ENCODE measurements at places on chromosomes 13 and 19.

DNA sequence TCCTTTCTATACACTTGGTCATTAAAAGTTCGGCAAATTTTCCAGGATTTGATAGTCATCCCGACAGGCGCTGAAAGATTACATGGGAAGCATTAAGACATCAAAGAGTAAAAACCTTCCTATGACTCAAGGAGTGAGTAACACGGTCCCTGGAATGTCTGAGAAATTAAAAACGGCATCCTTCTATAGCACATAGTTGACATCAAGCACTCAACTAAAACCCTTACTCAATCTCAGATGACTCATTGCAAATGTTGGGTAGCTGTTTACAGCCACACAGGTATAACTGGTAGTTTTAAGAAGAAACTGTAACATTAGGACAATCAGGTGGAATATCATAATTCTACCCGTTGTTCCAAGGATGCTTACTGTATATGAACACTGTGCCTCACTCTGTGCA lies 6.4 kb upstream of the LGALS13 start:
- no peak for DNase-seq

DNA sequence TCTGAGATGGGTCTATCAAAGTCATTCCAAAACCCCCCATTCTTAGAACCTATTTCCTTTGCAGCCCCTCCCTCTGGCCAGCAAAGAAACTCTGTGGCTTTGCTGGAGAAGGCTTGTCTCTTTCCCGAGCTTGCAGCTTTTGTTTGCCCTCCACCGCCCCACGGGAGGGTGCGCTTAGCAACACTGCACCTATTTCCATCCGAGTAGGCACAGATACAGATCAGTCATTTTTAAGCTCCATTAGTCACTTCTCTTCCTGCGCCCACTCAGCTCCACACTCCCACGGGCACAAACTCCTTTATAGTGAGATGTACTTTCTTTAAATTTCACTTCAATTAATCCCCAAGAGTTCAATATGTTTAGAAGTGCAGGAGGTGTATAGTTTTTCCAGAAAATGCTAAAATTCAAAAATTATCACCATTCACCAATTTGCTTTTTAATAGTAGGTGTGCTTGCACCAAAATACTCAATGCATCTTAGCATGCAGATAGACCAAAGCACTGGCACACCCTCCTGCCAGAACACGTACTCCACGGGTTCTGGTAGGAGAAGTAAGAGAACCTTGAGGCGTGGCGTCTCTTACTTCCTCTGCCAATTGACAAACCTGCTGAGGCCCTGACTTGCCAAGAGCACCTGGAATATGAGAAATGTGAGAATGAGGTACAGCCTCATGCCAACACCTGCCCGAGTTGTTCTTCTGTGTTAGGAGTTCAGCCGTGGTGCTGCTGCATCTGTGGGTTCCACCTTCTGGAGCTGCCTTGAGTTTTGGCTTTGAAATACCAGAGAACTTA lies 183.7 kb downstream of the TEX29 start:
- DNase-seq, result no peak

- no peak for DNase-seq
Observed at GRCh38 chr13:33179463-33179862, 106.1 kb downstream of the STARD13 start.

- no peak for DNase-seq
Observed at GRCh38 chr13:20713014-20713376, 9.5 kb downstream of the IL17D start.

- no peak for DNase-seq
Observed at GRCh38 chr19:11539495-11540365, 1.1 kb downstream of the CNN1 start.

- no peak for DNase-seq
Observed at GRCh38 chr13:79709471-79709870, 228.5 kb downstream of the NDFIP2 start.

DNA sequence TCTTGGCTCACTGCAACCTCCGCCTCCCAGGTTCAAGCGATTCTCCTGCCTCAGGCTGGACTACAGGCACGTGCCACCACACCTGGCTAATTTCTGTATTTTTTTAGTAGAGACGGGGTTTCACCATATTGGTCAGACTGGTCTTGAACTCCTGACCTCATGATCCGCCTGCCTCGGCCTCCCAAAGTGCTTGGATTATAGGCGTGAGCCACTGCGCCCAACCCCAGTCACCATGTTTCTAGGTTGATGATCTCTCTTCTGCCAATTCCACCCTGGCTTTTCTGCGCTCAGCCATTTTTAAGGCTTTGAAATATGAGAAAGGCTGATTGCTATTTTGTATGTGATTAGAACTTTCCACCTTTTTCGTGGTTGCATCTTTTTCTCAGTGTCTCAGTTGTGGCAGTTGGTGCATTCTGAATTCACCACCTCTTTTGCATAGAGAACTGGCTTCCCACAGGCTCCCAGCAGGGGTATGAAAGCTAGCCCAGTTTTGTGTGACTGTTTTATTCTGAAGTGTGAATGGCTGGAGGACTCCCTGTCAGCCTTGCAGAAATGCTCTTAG lies 15.5 kb downstream of the CEACAM1 start:
- DNase-seq, result no peak

GRCh38 chr19:39413272-39413910 lies 922 bp downstream of the PLEKHG2 start:
- no peak for DNase-seq

- no peak for DNase-seq
Observed at GRCh38 chr19:51686171-51686570, 7.0 kb upstream of the SPACA6 start.

DNA sequence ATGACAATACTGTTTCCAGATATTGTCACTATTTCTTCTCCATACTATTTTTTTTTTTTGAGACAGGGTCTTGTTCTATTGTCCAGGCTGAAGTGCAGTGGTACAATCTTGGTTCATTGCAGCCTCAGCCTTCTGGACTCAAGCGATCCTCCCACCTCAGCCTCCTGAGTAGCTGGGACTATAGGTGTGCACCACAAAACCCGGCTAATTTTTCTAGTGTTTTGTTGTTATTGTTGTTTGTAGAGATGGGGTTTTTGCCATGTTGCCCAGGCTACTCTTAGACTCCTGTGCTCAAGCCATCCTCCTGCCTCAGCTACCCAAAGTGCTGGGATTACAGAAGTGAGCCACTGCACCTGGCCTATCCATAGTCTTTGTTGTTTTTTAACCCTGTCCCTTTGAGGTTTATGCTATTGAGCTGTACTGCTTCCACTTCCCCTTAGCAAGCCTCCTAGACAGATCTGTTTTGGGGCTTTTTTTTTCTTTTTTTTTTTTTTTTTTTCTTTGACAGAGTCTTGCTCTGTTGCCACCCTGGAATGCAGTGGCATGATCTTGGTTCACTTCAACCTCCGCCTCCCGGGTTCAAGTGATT lies 27.6 kb upstream of the MAP3K10 start:
- DNase-seq, result no peak

DNA sequence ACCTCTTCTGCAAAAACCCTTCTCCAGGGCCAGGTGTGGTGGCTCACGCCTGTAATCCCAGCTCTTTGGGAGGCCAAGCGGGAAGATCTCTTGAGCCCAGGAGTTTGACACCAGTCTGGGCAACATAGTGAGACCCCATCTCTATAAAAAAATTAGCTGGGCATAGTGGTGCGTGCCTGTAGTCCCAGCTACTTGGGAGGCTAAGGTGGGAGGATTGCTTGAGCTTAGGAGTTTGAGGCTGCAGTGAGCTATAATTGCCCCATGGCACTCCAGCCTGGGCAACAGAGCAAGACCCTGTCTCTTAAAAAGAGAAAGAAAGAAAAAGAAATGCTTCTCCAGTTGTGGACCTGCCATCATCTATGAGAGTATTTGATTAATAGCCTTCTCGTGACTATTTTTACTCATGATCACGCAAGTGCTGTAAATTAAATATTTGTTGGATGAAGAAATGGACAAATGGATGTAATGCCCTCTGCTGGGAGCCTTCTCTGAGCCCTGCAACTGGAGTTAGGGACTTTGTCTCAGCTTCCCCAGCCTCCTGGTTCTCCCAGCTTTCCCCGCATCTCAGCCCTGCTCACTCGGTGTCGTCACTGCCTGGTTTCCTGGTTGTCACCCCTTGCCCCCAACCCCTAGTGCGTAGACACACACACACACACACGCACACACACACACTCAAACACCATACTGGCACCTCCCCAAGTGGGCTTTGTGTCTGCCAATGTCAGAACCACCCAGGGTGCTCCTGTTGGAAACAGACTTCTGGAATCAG lies 12.2 kb downstream of the WIZ start:
- no peak for DNase-seq

DNA sequence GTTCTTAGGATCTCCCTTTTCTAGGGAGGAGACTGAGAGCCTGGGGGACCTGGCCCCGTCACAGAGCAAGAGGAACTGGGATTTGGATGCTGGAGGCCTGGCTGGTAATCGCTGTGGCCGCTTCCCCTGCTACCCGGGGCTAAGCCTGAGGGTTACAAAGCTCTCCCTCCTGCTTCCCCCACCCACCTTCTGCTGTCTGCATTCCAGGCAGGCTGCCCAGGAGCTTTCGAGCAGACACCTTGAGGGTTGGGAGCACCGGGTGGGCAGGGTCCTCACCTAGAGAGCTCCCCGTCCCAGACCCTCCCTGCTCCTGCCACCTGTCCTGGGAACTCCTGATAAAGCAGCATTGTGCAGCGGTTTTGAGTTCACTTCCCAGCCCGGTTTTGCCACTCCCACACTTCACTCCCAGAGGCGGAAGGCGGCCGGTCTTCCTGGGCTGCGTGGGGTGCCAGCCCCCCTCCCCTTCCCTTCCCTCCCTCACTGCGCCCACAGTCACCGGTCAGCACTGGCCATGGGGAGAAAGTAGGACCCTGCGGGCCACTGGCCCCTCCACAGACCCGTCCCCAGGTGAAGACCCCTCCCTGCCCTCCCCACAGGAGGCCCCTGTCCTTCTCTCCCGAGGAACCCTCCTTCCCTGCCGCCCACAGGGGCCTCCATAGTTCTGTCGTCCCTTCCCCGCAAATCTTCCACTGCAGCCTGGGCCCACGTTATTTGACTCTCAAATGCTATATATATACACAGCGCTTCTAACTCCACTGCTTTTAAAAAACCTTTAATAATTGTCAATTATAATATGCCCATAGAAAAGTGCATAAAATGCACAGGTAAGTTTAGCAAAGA lies 8.1 kb downstream of the PAK4 start:
- DNase-seq, result no peak

- no peak for DNase-seq
Observed at GRCh38 chr13:30807392-30807791, 72.0 kb downstream of the ALOX5AP start.

DNA sequence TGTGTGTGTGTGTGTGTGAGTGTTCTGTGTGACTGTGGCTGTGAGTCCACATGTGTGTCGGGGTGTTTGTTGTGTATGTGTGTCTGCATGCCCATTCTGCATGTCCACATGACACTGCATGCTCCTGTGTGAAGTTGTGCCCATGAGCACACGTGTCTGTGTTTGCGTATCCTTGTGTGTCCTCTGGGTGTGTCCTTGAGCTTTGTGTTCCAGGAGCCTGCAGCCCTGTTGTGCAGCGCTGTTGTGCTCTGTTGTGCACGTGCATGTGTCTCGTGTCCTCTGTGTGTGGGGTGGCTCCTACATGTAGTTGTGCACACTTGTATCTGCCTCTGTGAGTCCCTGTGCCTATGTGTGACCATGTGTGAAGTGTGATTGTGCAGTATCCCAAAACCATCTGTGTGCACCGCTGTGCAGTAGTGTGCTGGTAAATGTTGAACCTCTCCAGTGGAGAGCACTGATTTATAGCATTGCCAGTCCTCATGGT lies 2.2 kb upstream of the ARHGEF18 start:
- no peak for DNase-seq

DNA sequence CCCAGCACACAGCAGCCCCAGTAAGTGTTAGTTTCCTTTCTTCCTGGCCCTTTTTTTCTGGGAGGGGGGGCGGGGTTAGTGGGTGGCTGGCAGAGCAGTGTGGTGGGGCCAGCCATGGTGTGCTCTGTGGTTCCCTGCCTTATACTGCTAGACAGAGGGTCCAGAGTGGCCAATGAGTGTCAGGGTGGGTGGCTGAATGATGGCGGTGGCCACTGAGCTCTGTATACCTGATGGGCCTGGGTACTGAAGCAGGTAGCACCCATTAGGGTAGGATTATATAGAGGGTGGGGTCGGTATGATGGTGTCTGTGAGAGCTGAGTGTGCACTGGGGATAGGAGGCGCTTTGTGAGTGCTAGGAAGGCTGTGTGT lies 13.8 kb downstream of the CIC start:
- no peak for DNase-seq

DNA sequence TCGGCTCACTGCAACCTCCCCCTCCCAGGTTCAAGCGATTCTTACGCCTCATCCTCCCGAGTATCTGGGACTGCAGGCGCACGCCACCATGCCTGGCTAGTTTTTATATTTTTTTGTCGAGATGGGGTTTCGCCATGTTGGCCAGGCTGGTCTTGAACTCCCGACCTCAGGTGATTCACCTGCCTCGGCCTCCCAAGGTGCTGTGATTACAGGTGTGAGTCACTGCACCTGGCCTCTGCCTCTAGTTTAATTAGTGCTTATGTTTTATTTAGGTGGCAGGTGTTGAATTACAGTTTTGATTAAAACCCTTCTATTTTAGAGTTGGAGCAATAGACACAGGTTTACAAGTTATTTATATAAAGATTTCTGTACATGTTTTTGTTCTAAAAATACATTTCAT lies 42.8 kb downstream of the ATP11A start:
- DNase-seq, result no peak

DNA sequence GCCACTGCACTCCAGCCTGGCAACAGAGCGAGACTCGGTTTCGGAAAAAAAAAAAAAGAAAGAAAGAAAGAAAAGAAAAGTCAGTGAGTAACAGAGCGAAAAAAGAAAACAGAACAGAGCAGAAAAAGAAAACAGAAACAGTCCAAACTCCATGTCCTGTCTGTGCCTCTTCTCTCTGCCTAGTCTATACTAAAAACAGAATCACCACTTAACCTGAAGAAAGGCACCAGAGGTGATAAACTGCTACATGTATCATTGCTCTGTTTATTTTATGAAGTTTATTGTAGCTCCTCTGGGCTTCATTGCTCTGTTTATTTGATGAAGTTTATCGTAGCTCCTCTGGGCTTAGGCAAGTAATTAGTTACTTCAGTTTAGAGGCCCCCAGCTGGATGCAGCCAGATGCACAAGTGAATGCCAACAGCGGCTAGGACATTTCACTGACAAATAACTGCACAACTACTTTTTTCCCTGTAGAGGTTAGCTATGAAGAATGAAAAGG lies 39.2 kb downstream of the TBC1D4 start:
- DNase-seq, result no peak

Measured in omental fat pad (tissue), 4 donors.